AG10803 (cell line): ENCODE measurements at places on chromosomes 6 and 20.

- DNase-seq = no peak
These were observed 106.5 kb downstream of the ARID1B start for GRCh38 chr6:156883497-156884252.

GRCh38 chr20:11274141-11274594 lies 600.4 kb upstream of the JAG1 start:
- peak; percentile 72 for DNase-seq

DNA sequence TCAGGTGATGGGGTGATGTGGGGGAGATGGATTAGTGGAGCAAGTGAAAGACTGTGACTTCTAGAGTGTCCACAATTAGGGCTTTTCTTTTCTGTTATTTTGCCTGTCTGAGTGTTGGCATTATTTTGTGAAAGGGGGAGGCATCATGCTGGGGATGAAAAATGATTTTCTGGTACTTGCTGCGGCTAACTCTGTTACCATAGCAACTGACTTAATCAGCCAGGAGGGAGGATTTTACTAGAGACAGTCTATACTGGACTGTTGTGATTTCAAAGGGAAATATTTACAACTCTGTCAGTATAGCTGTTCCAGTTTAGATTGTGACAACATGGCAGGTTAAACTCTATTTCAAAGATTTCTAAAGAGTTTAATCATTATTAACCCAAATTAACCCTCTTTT lies 30.4 kb upstream of the MRAP2 start:
- DNase-seq = no peak

DNA sequence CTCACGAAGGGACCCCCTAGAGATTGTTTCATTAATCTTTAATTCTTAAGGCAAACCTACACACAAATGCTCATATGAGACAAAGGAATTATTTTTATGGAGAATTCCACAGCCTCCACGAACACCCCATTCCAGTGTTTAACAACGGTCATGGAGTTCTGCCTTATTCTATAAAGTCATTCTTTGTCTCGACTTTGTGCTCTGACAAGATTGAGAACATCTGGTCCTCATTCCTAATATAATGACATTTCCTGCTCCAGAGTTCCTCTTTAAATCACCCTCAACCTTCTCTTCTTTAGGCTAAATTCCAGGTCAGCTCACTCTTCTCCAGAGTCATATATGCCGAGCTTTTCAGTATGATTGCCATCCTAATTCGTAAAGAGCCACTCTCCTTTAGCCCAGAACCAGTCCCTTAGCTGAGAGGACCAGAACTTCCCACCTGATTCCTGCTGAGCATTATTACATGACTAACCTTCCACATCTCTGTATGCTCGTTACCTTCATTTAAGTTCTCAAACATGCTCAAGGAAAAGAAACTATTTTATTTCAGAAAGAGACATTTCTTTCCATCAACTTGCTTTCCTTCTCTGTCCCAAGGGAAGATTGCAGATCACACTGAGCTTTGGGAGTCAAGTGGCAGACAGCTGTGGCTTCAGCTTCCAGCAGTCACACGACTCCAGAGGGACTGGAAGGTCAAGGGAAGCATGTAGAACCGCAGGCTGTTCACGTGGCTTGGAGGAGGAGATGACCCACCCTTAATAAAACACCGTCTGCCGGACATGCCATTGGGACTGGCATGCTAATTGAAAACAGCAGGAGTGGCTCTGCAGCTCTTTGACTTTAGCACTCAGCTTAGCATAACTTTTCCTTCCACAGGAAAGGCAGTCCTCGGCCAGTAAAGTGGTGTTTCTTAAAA lies 467.1 kb upstream of the HSF2 start:
- DNase-seq = peak; percentile 99

- DNase-seq = no peak
These were observed 3.6 kb downstream of the BEND6 start for GRCh38 chr6:56958481-56958880.

- DNase-seq = no peak
These were observed 643.8 kb downstream of the DHX35 start for GRCh38 chr20:39605908-39606307.

DNA sequence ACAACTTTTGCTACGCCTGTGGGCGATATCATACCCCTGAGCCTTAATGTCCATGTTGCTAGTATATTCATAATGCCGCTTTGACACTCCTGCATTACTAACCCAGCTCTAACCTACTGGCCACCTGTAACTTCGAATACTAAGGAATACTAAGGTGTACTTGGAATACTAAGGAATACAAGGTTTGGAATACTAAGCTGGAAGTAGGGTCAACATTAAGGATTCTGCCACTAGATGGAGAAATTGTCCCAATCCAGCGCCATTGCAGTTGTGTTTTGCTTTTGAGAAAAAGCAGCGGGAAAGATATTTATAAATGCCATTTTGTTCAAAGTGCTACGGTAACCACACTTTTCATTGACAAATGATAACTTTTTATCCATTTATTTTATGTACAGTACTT lies 10.7 kb downstream of the TBXT start:
- peak; percentile 3 for DNase-seq
